ENCODE measurements at places on chromosomes 3 and 15.

- DNase-seq: no peak
These were observed 354.3 kb downstream of the AGBL1 start for GRCh38 chr15:86433983-86434382.

DNA sequence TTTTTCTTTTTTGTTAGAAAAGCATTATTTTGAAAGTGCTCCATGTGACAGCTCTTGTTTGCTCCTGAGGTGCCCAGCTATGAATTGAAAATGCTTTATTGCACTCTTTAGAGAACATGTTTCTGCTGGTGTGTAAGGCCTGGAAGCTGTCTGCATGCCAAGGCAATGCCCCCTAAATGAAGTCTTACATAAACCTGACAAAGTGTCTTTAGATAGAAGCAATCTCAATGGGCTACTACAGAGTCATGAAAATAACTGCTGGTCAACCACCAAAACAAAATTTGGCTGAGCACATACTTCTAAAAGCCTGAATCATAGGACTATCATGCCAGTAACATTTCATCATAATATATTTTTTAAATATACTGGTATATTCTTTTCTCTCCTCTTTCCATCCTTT is 178.7 kb downstream of the THRB start:
- DNase-seq: peak; percentile 40

DNA sequence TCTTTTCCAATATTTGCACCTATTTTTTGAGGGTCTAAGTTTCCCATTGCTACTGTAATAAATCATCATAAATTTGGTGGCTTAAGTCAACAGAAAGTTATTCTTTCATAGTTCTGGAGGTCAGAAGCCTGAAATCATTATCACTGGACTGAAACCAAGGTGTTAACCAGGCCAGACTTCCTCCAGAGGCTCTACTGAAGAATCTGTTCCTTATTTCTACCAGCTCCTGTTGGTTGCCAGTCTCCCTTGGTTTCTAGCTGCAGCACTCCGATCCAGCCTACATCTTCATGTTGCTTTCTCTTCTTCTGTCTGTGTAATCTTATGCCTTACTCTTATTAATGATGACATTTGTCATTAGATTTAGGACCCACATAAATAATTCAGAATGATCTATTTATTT is 22.0 kb upstream of the ARPP21 start:
- no peak for DNase-seq

- DNase-seq: no peak
These were observed 71.6 kb upstream of the SYN2 start for GRCh38 chr3:11932636-11933035.

DNA sequence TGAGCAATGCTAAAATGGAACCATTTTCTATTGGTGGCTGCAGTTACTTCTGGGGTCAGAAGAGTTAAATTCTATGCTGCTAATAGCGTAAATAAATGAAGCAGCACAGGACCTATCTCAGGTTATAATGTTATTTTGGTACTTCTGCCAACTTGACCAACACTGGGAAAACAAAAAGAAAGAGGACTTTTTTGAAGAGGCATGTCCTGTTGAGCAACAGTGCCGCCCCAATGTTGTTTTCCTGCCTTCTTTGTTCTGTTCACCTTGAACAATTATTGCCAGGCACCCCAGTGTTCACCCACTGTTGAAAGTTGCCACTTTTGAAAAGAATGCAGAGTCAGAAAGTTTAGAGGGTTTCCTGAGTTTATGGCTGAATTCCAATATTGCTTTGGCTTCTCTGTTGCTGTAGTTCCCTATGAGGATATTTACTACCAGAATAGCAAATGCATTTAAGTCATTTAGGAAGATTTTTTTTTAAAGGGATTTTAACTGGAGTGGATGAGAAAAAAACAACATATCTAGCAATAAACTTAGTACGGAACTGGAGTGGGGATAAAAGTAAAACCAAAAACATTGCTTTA is 679.0 kb upstream of the DPPA4 start:
- no peak for DNase-seq

DNA sequence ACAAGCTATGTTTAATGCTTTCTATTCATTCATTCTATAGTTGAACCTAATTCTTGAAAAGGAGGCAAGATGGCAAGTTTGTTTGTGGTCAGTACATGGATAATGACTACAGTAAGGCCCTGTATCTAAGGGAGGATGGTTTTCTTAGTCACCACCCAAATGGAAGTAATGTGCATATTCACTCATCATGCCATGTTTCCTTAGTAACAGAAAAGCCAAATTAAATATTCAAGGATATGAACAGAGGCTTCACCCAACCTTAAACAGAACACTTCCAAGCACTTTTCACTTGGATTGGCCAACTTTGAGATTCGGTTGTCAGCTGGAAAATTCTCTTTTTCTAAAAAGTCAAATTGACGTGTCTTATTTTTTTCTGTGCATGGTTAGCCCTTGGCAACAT is 805.3 kb upstream of the LMCD1 start:
- no peak for DNase-seq

- peak; percentile 36 for DNase-seq
These were observed 21.9 kb downstream of the PLCL2 start for GRCh38 chr3:16906682-16907081.

GRCh38 chr3:123909785-123910184 is 25.7 kb upstream of the MYLK start:
- DNase-seq: no peak

DNA sequence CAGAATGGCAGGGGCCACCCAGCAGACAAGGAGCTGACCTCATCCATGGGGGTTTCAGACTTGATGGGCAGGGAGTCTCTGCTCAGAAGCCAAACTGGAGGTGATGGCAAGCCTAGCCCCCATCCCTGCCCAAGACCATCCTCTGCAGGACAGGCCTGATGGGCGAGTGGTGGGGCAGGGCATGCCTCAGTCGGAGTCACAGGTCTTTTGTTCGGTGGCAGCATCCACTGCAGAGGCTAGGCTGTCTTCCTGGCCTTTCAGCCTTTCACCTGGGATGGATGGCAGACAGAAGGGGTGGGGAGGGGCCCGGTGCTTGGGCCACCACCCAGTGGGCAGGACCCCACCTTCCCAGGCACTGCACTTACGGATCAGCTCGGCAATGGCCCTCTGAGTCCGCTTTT is 44.4 kb downstream of the PTH1R start:
- DNase-seq: no peak

- DNase-seq: no peak
These were observed 39.8 kb downstream of the THRB start for GRCh38 chr3:24454856-24455255.

DNA sequence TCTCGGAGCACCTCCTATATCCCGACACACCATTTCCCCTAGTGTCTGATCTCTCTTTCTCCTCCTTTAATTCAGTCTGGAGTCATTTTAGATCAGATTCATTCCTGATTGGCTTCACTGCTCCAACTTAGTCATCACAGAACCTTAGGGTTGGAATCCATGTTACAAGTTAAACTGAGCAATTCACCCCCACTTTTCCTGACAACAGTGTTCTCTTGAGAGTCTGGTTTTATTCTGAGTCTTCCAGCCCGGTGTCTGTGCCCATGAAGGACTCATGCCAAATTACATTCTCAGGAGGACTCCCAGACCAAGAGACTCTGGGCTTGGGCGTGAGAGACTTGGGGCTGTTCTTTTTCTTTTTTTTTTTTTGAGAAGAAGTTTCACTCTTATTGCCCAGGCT is 57.5 kb downstream of the LPP start:
- peak; percentile 69 for DNase-seq

GRCh38 chr3:47910777-47911440 is 105.3 kb downstream of the MAP4 start:
- peak; percentile 78 for DNase-seq

DNA sequence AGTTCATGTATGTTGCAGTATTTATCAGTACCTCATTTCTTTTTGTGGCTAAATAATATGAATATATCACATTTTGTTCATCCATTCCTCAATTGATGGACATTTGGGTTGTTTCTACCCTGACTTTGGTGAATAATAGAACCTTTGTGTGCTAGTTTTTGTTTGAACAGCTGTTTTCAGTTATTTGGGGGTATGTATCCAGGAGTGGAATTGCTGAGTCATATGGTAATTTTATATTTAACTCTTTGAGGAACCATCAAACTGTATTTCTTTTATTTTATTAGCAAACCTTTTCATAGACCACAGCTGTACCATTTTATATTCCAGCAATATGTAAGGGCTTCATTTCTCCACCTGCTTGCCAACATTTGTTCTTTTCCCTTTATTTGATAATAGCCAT is 38.4 kb upstream of the RBM5 start:
- peak; percentile 71 for DNase-seq

- DNase-seq: no peak
These were observed 9.1 kb downstream of the CSK start for GRCh38 chr15:74791007-74791406.

DNA sequence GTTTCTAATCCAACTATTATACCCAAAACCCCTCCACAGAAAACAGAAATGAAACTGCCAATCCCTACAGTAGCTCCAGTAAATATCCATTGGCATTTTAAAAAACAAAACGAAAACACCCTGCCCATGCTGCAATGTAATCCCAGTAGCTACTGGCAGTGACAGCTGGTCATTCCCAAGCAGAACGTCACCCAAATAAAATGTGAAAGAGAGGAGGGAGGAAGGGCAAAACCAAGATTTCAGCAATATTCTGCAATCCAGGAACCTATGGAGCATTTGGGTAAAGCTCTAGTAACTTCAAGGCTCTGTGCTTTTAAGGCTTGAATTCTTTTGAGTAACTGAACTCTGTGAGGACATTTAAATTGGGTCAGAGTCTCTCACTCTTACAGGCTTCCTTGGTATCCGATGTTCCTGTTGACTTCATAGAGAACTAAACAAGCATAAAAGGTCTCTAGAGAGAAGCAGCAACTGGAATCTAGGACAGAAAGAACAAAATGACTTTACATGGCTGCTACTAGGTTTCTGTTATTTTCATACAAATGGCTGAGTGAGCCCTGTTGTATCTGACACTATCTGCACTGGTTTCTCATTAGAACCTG is 136.2 kb downstream of the TNIK start:
- peak; percentile 78 for DNase-seq

DNA sequence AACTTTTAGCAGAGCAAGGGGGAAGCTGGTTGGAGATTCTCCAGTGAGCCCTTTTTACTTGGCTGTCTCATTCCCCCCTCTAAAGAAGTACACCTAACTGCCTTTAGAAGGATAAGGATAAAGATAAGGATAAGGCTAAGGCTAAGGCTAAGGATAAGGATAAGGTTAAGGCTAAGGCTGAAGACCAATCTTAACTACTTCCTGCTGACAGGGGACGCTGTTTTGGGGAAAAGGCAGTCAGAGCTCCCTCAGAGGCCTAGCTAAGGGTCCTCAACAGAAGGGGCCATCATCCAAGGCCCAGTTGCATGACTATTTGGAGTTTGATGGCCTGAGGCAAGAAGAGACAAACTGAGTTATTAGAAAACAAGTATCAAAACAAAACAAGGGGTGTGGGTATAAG is 94.3 kb upstream of the ARPP21 start:
- no peak for DNase-seq

DNA sequence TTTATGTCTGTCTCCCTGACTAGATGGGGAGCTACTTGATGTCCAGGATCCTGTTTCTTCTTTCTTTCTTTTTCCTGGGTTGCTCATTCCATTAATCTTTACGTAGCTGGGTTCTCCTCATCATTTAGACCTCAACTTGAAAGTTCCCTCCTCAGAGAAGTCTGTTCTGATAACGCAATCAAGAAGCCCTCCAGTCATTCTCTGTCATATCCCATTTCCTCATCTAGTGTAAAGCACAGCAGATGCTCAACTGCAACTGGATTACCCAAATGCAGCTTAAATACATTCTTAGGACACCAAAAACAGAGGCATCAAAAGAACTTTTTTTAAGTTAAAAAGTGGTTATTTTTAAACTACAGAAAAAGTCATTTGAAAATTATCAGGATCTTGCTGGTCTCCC is 51.7 kb upstream of the ST3GAL6 start:
- DNase-seq: no peak

DNA sequence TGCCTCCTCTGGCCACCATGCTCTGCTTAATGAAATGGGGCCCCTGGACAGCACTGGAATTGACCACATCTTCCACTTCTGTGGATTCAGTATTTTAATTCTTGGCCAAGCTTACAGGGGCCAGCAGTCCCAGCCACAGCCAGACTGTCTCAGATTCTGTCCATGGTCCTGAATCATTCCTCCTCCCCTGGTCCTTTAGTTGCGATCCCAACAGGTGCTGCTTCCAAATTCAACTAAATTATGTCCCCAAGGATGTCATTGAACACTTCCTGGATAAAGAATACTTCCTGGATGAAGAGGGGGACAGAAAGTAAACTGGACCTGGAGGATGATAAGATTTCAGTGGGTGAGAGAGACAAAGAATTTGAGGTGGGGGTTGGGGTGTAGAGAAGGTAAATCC is 111.1 kb upstream of the FOXB1 start:
- no peak for DNase-seq

GRCh38 chr3:120415756-120416155 is 35.0 kb downstream of the FSTL1 start:
- DNase-seq: no peak

DNA sequence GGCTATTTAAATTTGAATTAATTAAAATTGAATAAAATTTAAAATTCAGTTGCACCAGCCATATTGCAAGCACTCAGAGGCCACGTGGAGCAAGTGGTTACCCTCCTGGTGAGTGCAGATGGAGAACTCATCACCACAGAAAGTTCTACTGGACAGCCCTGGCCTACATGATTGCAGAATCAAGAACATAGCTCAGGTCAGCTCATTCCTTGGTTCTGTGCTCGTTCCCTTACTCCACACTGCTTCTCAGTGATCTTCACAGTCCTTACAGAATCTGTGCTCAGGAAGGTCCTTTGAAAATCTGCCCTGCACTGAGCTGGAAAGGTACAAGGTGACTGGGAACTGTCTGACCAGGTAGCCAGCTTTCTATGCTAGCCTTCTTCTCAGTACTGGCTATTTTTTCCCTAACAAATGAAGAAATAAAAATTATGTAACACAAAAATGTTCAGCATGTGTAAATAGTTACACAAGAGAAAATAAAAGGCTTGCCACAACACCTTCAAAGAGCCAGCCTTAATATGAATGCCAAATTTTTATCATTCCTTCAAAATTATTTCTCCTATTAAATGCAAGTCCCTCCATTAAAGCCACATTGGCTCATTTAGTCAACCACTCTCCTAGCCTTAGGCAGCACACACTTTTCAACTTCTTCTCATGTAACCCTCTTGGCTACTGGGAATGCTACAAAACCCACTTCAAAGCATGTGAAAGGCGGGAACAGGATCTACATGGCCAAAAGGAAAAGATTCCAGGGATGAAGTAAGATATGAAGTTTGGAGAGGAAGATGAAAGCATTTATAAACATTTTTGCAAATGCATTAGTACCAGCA is 326.4 kb upstream of the WNT5A start:
- peak; percentile 68 for DNase-seq

DNA sequence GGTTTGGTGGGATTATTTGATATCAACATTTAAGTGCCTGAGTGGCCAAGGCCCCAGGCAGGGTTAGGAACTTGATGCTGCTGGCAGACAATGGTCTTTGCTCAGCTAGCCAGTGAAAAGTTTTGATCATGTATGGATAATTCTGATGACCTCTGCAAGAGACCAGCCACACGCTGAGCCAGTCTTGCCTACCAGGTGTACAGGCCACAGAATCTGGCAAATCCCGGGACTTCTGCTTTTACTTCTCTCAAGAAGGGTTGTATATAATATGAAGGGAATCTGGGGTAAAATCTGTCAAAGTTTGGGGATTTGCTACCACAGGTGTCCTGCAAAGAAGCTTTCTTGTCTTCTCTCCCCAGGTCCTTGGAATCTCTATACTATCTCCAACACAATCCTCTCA is 331.4 kb upstream of the GOLIM4 start:
- no peak for DNase-seq

Measured in AG10803 (cell line).